ENCODE measurements at places on chromosomes 2 and 18.
A peak's percentile ranks its signal among the peaks of the same experiment; 100 is the strongest.

DNA sequence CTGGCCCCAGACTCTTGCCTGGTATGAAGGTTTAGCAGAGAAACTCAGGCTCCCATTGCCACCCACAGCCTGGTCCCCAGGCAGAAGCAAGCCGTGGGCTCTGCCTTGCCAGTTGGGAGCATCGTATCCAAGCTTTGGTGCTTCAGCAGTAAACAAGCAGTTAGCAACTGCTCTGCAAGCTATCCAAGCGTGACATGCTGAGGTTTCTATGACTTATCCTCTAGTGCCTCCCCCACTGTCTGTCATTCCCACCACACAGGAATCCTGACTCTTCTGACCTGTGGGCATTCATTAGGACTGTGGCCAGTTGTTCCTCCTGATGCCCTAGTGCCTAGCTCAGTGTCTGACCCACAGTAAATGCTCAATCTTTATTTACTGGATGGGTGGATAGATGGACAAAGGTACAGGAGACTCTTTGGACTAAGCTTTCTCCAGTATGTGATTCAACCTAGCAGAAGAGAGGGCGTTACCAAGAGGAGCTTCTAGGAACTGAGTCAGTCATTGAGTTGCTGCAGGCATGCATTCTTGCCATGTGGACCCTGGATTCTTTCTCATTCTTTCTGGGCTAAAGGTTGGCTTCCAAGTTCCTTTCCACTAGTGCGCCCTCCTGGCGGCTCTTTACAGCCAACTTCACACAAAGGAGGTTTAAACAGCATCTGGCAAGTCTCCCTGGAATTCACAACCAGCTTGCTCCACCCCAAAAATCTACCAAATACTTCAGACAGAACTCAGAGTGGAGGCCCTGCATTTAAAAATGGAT is 40.6 kb upstream of the MRPL19 start:
- DNase-seq, result no peak

DNA sequence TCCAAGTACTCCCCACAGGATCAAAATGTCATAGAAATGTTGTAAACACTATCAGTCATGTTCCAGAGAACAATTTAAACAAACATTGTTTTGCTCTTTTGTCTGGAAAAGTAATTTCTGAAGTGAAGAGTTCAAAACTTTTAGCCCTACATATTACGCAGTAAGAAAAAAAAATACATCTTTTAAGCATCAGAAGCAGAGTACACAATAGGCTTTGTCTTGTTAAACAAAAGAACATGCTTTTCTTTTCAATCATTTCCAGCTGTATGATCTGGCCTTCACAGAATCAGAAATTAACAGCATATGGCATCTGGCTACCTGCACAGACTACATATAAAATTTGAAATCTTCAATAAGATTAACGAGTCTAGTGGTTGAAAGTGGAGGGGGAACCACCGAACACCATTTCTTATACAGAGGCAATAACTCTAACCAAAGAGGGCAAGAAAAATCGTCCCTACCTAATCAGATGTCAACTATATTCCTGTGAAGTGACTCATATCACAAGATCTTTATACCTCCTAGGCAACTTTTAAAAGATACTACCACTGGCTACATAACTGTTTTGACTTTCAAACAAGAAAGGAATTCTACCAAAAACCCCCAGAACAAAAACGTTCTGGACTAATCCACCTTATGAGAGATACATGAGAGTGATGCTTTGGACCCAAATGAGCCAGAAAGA is 149.3 kb downstream of the EXOC6B start:
- no peak for DNase-seq

GRCh38 chr2:146547236-146547635 is 1297.6 kb upstream of the ACVR2A start:
- no peak for DNase-seq

- no peak for DNase-seq
These were observed 117.6 kb downstream of the POLE4 start for GRCh38 chr2:75076088-75076487.

- no peak for DNase-seq
These were observed 807.8 kb downstream of the DSC3 start for GRCh38 chr18:30234755-30235154.

- no peak for DNase-seq
These were observed 25.9 kb upstream of the ALPP start for GRCh38 chr2:232352511-232353091.

GRCh38 chr2:218128781-218129457 is 3.1 kb downstream of the CXCR2 start:
- no peak for DNase-seq

- DNase-seq, result no peak
These were observed 25.9 kb upstream of the GPR17 start for GRCh38 chr2:127619877-127620705.

GRCh38 chr2:232340171-232340935 is 38.2 kb upstream of the ALPP start:
- no peak for DNase-seq

DNA sequence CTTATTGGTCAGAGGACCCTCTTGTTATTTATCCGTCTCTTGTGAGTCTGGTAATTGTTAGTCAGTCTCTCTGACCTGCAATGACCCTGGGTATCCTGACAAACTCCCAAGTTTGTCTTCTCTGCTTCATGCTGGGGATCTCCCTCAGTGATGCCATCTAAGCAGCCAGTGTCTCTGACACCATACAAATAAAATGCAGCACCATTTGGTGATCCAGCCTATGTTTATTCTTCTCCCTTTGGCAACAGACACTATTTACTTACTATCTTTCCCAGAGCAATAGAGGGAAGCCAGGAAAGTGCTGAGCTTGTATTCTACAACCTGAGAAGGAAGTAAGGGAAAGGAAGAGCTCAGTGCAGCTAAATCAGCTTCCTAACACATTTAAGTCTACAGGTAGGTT is 15.9 kb downstream of the SERPINE2 start:
- no peak for DNase-seq

GRCh38 chr18:23398401-23398800 is 54.7 kb upstream of the RIOK3 start:
- no peak for DNase-seq

- no peak for DNase-seq
These were observed 5.1 kb upstream of the PROM2 start for GRCh38 chr2:95269036-95269680.

DNA sequence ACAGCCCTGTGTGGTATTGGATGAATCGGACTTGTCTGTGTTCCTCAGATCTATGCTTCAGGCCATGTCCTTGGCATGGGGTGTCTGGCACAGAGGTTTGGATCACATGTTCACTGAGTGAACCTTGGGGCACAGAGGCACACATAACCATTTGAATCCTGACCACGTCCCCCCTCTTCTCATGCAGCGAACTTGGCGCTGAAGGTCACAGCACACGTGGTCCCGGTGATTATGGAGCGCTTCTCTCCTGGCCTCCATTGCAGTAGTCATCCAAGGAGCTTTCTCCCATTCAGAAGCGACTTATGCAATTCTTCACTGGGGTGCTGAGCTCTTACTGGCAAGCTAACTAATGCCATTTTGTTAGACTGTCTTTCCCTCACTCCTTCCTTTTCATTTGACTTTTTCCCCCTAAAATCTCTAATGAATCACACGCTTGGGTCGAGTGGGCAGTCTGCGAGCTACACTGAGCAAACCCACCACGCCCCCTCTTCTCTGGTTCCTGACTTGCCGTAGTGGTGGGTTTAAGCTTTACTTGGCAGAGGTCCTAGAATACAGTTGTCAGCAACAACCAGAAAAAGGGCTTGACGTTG is 59.4 kb downstream of the KCNG2 start:
- DNase-seq, result no peak

DNA sequence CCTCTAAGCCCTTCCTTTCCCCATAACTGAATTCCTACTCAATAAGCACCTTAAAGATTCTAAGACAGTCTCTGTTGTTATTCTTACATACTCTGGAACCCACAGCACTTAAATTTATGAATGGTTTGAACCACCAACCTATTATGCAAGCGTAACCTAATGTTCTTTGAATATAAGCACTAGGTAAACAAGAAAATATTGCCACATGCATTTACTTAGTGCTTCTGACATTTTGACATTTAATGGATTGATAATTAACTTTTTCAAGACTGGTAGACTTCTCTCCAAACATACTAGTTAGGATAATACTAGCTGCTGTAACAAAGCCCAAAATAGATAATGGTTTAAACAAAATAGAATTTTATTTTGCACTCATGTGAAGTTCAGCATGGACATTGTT is 164.8 kb downstream of the ARHGAP15 start:
- DNase-seq, result no peak

- DNase-seq, result no peak
These were observed 459.9 kb downstream of the PIK3C3 start for GRCh38 chr18:42414756-42415454.

DNA sequence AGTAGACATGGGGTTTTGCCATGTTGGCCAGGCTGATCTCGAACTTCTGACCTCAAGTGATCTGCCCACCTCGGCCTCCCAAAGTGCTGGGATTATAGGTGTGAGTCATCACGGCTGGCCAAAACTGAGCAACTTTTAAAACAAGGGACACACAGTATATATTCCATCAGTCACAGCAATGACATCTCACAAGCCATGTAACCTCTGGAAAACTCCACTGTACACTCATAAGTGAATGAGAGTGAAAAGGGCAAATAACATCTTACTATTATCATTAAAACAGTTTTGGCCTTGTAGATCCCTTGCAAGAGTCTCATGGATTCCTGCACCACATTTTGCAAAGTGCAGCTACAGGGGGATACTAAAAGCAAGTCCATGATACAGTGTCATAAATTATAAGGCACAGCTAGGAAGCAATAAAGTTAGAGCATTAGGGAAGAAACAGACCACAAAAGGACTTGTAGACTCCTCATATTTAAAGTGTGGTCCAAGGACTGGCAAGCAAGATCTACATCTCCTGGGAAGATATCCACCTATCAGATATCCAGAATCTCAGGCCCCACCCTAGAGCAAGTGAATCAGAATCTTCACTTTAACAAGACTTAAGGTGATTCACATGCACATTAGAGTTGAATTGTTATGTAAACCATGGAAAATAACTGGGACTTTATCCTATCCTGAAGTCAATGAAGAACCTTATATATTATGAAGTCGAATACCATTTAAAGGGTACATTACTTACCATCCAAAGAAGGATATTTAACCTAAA is 5.7 kb downstream of the SMC6 start:
- no peak for DNase-seq

GRCh38 chr2:143158098-143158497 is 28.9 kb downstream of the ARHGAP15 start:
- no peak for DNase-seq

DNA sequence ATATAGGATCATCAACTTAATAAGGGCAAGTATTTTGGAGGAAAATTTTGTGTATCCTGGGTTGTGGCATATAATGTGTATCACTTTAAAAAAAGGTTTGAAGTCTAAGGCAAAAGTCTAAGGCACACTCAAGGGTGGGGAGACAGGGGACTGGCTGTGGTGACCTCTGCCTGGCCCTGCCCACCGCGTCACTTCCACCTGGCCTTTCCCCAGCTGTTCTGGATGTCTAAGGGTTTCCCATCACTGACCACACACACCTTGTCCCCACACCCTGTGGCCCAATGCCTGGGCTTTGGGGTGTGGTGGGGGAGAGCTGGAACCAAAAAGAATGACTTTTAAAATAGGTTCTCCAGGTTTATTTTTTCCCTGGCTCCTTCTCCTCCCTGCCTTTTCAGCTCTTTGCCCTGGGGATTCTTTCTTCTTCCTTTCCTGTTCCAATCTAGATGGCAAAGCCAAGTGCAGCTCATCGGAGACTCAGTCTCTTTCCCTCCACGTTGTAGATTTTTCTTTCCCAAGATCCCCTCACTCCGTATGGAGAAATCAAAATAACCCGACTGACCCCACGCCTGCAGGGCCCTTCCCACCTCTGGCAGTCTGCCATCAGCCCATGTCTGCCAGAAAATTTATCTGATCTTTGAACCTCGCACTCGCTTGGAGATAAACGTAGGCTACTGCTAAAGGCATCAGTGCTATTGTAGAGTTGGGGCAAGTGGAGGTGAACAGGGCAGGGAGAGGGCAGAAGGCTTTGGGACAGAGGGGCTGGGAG is 257.2 kb downstream of the DYSF start:
- DNase-seq, result no peak

DNA sequence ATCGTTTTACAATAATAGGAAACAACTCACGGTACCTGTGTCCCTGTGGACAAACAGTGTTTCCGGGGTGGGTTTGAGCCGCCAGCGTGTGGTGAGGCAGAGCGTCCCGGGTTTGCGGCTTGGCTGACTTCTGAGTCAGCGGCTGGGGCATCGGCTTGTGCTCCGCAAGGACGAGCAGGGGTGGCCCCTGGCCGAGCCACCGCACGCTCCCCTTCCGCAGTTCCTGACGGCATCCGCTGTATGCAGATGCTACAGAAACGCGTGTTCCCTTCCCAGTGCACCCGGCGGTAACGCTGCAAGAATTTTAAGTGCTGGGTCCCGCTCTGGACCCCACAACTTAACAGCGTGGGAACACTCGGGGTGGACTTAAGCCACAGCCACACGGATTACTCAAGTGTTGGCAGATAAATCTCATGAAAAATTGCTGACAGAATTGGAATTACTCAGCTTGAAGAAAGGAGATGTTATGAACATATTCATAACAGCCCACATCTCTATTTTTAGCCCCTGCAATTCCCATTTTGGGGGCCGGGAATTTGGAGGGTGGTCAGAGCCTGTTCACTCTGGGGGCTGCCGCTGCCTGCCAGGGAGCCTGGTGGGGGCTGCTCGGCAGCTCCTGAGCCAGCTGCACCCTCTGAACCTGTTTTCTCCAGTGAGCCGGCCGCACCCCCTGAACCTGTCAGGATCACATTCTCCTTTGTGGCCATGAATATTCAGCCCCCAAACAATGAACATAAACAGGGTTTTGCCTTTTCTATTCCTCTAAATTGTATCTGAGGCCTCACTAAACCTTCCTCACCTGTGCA is 12.6 kb upstream of the KCNG2 start:
- DNase-seq, result no peak

- DNase-seq, result no peak
These were observed 1.1 kb downstream of the SLC38A11 start for GRCh38 chr2:164954186-164954585.

DNA sequence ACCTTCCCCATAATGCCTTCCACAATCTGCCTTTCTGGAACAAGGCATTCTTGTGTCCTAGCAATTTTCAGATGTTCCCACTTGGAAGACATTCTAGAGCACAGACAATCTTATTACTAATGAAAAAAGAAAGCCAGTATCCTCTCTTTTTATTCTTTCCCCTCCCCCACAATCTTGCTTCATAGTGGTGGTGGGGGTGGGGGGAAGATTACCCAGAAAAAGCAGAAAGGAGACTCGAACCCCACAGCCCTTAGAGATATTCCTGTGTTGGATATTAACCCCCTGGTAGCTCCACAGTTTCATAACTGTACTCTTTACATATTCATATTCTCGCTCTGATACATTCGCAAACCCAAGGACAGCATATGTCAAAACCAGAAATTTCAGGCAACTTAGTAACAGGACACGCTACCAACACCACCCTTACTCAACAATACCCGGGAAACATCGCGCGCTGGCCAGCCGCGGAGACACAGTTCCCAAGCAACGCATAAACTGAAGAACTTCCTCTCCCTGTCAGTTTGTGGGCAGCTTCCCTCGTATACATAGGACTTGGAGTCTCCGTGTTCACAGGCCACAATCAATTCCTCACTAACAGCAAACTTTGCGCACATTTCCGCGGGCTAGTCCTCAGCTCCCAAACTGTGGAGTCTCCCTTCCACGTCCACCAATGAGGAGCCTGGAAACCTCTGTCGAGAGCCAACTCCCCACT is 793 bp downstream of the NR4A2 start:
- peak; percentile 47 for DNase-seq

- DNase-seq, result no peak
These were observed 164.1 kb upstream of the GATA6 start for GRCh38 chr18:22005191-22005841.
